ENCODE measurements at places on chromosomes 1 and 21.
A peak's percentile ranks its signal among the peaks of the same experiment; 100 is the strongest.

GRCh38 chr1:74847715-74848114 is 114.8 kb downstream of the TYW3 start:
- DNase-seq, result no peak

DNA sequence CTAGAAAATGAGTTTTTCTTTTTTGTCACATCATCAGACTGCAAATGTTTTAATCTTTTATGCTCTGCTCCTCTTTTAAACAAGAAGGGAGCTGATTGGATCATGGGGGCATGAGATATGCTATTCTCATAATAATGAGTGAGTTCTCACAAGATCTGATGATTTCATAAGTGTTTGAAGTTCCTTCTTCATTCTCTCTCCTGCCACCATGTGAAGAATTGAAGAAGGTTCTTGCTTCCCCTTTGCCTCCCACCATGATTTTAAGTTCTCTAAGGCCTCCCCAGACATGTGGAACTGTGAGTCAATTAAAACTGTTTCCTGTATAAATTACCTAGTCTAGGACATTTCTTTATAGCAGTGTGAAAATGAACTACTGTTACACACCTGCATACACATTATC is 218.2 kb downstream of the NRIP1 start:
- no peak for DNase-seq

DNA sequence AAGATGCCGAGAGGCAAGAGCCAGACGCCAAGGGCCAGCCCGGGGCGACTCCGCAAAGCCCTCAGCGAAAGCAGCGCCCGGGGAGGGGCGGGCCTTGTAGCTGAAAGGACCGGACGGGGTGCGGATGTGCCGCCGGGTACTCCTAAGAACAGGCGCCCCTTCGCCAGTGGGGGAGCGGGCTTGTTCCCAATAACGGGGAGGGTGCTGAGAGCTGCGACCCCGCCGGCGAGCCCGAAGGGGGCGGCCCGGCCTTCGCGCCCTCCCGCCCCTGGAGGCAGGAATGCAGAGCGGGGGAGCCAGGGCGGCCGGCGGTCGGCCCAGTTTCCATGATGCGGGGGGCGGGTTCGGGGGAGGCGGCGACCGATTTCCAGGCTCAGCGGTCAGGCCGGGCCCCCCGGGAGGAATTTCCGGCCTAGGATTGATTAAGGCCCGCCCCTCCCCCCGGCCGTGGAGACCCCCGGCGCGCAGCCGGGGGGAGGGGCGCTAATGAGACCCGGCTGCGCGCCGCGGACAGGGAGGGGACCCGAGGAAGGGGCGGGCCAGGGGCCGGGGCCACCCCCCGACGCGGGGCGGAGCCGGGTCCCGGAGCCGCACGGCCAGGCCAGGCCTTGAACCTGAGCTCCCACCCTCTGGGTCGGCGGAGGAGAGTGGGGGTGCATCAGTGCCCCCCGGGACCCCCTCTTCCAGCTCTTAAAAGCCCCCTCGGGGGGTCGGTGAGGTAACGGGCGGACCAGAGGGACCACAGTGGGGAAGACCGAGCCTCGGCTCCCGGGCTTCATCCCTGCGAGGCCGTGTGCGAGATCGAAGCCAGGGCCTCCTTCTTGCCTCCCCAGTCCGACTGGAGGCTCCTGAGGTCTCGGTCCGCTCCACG is 898 bp upstream of the TMEM200B start:
- peak; percentile 89 for DNase-seq

- DNase-seq, result no peak
Observed at GRCh38 chr21:44687671-44688070, 5.7 kb upstream of the KRTAP12-1 start.

GRCh38 chr1:12448746-12449177 is 169.2 kb downstream of the DHRS3 start:
- DNase-seq, result no peak

- DNase-seq, result no peak
Observed at GRCh38 chr1:25757846-25758185, 42.2 kb upstream of the SELENON start.

GRCh38 chr1:174768516-174768915 is 231.2 kb upstream of the CACYBP start:
- DNase-seq, result no peak

DNA sequence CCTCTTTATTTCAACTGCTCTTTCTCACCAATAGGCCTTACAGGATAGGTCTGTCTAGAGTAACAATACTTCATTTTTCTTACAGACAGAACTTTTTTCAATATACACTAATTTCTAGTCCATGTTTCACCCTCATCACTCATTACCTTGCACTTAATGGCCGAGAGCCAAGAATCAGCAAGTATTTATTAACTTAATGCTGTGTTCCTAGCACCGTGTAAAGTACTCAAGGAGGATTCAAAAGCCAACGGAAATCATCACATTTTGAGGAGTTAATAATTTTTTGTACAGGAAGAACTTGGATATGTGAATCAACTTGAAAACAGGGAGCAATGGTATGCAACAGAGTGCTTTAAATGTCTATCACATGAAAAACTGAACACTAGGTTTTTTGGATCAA is 102.0 kb downstream of the PTPN14 start:
- DNase-seq, result no peak

GRCh38 chr1:50667710-50668356 is 244.6 kb upstream of the DMRTA2 start:
- DNase-seq, result no peak

- no peak for DNase-seq
Observed at GRCh38 chr1:226064816-226065248, 2.3 kb downstream of the H3-3A start.

DNA sequence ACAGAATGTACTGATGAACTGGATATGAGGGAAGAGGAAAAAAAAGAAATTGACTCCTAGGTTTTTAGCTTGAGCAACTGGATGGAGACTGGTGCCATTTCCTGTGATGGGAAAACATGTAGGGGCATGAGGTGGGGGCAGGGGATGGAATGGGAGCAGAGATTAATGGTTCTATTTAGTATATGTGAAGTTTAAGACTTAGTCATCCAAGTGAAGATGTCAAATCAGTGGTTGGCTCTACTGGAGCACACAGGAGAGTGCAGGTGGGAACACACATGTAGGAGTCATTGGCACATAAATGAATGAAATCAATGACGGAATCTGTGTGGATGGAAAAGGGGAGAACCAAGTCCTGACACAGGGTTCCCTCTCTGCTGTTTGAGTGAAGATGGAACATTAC is 224.4 kb upstream of the COA6 start:
- no peak for DNase-seq

DNA sequence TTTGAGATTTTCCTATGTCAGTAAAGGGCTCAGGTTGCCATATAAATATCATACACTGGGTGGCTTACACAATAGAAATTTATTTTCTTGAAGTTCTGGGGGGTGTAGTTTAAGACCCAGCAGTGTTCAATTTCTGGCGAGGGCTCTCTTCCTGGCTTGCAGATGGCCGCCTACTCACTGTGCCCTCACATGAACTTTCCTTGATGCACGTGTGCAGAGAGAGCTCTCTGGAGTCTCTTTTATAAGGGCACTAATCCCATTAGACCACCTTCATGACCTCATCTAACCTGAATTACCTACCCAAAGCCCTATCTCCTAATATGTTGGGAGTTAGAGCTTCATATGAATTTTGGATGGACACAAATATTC is 21.1 kb downstream of the TMEM51 start:
- DNase-seq, result no peak

- no peak for DNase-seq
Observed at GRCh38 chr1:11792106-11792505, 13.7 kb downstream of the MTHFR start.
